ENCODE measurements at places on chromosomes 7 and 10.

DNA sequence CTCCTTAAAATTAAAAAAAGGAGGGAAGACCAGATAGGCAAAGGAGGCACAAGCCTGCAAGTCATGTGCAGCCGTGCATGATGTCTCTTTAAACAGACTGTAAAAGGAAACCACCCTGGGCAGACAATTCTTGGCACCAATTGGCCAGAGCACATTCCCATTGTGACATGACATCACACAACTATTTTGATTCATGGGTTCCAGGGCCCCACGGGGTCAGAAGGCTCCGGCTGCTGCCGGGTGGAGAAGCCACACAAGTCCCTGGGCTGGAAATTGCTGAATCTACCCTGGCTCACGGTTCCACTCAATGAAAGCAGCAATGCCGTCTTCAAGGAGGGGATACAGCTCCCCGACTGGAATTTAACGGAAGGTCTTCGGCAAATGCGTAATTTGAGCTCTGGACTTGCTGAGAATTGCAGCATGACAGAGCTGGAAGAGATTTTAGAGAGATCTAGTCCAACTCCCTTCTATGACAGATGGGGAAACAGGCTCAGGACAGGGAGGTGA is 140.5 kb downstream of the PRKAG2 start:
- DNase-seq = peak; percentile 93

GRCh38 chr7:80711531-80711930 is 73.1 kb downstream of the CD36 start:
- peak; percentile 70 for DNase-seq

- no peak for DNase-seq
Observed at GRCh38 chr7:50396856-50397255, 53.3 kb downstream of the FIGNL1 start.

DNA sequence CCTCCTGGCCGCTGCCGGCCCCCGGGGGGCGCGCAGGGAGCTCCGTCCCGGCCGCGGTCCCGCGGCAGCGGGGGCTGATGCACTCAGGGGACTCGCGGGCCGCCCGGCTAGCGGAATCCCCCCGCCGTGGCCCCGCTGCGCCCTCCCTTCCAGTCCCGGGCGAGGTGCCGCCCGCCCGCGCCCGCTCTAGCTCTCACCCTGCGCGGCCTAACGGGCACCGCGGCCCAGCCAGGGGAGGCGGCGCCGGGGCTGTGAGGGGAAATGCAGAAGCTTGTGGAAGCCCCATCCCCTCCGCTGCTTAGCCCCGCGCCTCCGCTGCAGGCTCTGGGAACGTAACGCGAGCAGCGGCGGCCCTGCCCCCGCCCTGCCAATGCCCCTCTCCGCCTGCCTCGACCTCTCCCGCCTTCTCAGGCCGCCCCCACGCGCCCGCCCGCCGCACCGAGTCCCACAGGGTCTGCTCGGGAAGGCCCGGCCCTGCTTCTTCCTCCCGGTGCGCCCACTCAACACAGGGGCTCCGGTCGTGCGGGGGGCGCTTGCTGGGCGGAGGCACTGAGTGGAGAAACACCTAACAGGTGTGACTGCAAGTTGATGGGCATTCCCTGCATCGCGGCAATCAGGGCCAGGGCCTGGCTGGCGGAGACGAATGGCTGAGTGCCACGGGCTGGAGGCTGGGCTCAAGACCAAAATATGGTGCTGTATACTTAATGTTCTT is 384 bp upstream of the TMEM229A start:
- DNase-seq = no peak

- DNase-seq = peak; percentile 13
Observed at GRCh38 chr7:22751341-22751740, 24.3 kb downstream of the IL6 start.

- no peak for DNase-seq
Observed at GRCh38 chr7:13188922-13189321, 501.5 kb downstream of the ARL4A start.

DNA sequence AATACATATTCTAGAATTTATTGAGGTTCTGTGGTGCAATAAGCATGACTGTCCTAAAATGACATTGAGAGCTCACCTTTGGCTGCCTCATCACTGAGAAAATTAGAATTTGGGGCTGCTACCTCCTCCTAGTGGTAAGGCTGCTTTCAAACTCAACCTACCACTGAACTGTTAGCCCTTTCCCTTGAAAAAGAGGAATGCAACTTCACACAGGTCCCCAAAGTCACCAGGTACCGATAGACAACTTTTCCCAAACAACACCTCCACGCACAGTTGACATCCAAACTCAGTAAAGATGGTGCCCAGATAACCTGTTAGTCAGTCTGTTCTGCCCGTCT is 75.9 kb upstream of the SCIN start:
- no peak for DNase-seq

DNA sequence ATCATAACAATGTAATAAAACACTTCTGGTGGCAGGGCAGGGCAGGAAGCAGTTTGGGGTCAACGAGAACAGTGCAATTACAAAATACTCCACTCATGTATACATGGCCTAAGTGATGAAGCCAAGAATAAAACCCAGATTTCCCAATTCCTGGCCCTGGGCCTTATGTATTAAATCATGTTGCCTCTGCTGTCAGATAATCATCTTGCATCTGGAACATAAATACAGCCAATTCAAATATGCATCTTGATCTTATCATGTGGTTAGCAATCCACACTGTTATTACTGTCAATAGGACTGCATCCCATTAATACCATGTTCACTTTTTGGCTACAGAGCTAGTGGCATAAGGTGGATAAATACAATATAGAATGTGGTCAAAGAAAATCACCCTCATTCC is 186.5 kb upstream of the SLC25A13 start:
- no peak for DNase-seq

DNA sequence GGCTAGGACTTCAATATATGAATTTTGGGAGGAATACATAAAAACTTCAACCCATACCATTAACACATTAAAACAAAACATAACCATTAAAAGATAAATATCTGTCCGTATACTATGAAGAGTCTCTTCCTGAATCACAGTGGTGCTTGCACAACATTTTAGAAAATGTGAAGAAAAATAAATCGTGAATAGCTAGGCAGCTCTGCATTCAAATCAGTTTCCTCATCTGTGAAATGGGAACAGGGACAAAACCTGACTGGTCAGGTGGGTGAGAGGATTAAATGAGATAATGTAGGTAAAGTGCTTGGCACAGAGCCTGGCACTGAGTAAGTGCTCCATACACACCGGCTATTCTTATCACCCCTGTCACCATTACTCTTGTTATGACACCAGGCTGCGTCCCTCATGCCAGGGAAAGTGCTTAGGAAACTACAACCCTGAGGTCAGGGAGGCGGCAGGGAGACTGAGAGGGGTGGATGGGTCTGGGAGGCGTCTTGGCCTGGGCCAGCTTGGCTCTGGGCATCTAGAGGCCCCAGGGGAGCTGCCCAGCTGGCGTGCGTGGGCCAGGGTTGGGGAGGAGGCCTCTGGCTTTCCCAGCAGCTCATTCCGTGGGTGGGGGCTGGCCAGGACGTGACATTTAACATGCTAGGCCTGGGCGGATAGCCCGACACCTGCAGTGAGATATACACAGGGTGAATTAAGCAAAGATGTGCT is 78.3 kb downstream of the SH3PXD2A start:
- DNase-seq = no peak

GRCh38 chr10:11317936-11318670 is 293.3 kb downstream of the USP6NL start:
- no peak for DNase-seq

DNA sequence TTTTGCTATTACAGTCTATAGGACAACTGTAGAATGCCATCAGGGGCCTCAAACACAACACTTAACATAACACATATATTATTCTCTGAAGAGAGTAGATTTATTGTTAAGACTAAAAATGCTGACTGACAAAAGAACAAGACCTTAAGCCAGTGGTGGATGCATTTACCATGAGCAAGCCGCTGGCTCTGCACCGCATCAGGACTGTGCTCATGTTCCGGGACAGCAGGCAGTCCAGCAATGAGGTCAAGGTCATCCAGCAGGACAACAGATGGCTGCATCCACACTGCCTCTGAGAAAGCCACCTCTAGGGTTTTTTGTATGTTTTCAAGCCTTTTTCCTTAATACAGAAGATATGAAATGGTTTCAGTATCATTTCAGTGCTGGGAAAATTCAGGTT is 23.8 kb downstream of the PEX1 start:
- no peak for DNase-seq

DNA sequence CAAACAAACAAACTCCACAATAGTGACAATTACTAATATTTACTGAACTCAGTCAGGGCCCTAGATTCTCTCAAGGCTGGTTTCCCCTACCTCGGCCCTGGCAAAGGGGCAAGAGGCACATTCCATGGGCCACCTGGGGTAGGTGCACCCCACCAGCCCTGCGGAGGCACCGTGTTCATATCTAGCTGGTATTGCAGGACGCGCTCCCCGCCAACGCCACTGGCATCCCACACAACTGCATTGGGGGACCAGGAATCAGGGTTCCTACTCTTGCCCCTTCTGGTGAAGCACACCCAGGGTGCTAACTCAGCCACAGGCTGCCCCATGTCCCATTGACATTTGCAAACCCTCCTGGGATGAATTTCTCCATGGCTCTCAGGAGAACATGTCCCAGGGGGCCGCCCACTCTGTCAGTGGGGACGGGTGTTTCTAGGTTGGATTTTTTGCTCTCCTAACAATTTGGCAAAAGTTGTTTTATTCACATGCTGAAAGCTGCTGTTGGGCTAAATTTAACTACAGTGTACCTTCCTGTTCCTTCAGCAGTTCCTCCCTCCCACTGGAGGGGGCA is 76.7 kb downstream of the ZRANB1 start:
- no peak for DNase-seq

GRCh38 chr7:6162331-6162620 is 110.1 kb downstream of the CYTH3 start:
- no peak for DNase-seq

- no peak for DNase-seq
Observed at GRCh38 chr7:133360201-133360600, 107.3 kb downstream of the EXOC4 start.

DNA sequence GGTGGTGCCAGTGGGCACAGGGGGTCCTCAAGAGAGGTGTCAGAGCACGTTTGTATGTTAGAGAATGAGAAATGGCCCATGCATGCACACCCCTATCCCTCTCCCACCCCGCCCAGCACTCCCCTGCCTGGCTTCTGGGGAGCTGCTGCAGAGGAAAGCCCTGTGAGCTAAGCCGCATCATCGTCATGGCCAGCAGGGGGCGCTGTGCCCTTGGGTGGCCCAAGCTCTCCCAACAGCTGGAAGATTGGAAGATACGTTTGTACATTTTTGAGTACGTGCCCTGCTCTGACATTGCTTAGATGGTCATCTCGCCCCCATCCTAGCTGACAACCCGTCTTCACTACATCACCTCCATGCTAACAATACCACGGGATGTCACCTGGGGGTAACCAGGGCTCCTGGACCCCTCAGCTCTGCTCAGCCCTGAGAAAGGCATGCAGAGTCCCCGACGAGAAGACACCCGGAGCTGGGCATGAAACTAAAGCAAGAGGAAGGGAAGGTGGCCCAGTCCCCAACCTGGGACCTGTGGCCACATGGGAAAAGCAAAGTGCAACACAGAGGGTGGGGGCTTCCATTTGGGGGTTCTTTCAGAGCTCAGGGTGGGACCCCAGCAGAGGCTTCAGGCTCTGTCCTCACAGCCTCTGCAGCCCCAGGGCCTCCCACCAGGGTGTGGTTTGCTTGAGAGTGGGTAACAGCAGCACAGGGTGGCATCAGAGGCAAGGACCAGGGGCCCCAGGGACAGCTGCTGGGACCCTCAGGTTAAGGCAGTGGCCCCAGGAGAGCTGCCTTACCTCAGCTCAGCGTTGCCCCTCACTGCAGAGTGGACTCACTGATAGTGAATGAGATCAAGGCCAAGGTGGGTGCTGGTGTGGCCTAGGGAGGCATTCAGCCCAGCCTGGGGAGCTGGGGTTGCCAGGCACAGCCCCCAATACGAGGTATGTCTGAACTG is 136.6 kb downstream of the PTPN20 start:
- peak; percentile 75 for DNase-seq

DNA sequence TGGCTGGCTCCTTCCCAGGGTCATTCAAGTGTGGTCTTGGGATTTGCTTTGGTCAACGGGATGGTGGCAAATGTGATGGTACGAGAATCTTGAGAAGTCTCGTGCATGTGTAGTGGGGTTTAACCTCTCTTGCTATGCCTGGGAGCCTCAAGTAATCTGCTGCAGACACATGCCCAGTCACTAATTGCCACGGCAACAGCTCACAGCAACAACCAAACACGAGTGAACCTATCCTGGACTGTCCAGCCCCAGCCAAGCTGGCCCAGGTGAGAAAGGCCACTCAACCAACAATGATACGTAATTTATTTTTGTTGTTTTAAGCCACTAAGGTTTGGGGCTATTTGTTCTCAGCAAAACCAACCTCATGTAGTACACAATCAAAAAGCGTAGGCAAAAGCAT is 38.1 kb upstream of the DDC start:
- DNase-seq = no peak

GRCh38 chr10:110023785-110024465 is 16.1 kb downstream of the ADD3 start:
- DNase-seq = no peak

DNA sequence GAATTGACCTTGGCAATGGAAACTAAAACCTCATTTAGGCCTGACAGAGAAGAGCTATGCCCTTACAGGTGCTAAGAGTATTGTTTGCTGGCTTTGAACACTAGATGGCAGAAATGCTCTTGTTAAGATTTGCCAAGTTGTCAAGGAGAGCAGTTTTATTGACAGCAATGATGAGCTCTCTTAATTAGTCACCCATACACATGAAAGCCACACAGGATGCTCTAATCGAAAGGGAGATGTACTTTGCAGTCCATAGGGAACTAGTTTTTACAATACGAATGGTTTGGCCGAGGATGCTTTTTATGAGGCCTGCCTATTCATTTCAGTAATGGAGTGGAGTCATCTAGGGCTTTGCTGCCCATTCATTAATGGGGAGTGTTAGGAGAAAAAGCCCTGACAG is 45.4 kb upstream of the MBL2 start:
- peak; percentile 60 for DNase-seq

- DNase-seq = no peak
Observed at GRCh38 chr10:59623133-59624121, 86.2 kb downstream of the SLC16A9 start.

DNA sequence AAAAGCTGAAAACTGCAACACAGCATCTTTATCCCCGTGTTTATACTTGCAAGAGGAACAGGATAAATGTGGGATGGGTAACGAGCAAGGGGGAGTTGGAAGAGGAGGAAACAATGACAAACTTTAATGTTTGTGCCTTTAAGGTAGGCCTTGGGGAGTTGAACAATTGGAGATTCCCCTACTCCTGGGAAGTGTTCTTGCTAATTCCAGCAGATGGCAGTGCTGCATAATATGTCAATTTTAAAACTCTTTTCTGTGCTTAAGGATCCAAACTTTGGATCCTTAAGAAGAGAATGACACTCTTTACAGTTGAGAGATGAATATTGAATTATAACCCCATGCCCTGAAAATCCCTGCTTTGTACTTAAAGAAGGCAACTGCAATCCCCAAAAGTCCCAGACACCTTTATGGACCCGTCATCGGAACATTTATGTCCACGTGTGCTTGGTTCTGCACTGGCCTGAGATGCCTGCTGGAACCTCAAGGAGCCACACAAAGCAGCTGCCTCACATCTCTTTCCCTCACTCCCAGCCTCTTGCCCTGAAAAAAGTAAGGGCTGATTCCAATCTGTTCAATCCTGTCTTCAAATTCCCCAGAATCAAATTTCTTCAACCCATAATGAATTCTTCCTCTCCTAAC is 12.0 kb downstream of the IFIT5 start:
- DNase-seq = peak; percentile 77

- DNase-seq = peak; percentile 69
Observed at GRCh38 chr10:26890956-26891355, 30.2 kb upstream of the ABI1 start.

- DNase-seq = no peak
Observed at GRCh38 chr10:30435073-30435422, 1.1 kb downstream of the MAP3K8 start.
